ENCODE measurements at places on chromosomes 1 and 21.

GRCh38 chr1:231312432-231312788 lies 25.2 kb downstream of the EXOC8 start:
- no peak for DNase-seq

GRCh38 chr1:23701310-23701709 lies 9.7 kb downstream of the RPL11 start:
- DNase-seq: no peak

DNA sequence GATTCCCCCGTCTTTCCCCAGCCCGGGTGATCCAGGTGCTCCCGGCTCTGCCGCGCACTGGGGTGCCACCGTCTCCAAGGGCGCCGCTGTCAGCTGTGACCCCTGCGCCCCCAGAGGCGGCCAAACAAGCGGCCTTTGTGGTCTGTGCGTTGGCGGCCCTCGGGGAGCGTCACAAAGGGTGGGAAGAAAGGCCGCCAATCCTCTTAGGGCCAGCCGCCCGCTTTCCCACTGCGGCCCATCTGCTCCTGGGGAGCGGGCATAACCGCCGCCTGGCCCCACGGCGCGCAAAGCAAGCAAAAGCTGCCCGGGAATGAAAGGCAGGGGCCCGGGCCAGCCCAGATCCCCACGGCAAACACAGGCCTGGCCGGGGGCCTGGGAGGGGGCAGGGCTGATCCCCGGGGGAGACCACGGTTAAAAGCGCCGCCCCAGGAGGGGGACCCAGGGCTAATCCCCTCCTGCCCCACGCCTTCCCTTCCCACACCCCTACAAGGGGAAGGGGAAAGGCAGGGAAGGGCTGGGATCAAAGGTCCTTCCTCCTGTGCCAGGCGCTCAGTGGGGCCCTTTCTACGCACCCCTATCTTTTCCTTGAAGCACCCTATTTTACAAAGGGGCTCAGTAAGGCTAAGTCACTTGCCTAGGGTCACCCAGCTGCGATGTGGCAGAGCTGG lies 24.0 kb downstream of the C1QB start:
- no peak for DNase-seq

DNA sequence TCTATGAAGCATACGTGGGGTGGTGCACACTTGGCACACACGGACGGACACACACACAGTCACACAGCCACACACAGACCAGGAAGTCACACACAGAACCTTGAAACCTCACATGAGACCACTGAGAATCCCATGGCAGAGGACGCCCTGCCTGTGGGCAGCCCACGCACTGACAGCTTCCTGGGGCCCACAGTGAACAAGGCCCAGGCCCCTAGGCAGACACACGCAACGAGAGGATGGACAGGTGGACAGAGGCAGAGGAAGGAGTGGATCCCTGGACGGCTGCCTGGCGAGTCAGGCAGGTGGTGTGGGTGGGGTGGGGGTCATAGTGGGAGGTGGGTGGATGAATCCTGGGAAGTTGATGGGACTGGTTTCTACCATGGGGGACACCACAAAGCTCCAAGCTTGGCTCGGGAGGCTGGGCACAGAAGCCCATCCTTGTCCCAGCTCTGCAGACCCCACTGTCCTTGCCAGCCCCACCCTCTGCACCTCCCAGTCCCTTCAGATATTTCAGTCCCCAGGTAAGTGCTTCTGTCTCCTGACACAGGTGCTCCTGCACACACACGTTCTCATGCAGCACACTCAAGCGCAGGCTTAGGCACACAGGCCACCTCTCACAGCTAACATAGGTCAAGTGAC lies 49.1 kb downstream of the WNT9A start:
- DNase-seq: no peak

DNA sequence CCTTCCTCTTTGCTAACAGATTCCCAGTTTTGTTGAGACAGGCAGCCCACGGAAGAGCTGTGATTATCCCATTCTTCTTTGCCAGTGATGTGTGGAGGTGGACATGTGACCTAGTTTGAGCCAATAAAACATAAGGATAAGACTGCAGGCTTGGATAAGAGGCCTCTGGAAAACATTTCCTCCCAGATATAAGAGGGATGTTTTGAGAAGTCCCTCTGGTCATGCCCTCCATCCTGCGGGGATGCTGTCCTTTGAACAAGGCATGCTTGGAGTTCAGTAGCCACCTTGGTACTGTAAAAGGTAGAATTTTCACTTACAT lies 155.7 kb downstream of the TM2D1 start:
- no peak for DNase-seq

DNA sequence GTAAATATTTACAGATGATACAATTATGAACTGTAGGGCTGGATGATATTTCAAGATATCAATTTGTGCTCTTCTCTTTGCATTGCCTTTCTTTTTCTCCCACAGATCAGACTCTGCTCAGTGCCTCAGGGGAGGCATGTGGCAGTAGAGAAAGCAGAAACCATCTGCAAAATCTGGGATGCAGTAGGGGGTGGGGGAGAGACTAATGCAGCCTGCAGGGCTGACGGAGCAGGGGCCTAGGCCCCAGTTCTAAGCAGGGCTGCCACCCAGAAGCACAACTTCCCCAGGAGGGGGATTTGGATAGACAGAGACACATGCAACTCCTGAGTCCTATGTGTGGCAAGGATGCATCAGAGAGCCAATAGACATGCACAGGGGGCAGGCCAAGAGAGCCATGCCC lies 511.6 kb downstream of the SMYD3 start:
- no peak for DNase-seq

GRCh38 chr1:162285149-162285561 lies 91.5 kb downstream of the SPATA46 start:
- DNase-seq: no peak

DNA sequence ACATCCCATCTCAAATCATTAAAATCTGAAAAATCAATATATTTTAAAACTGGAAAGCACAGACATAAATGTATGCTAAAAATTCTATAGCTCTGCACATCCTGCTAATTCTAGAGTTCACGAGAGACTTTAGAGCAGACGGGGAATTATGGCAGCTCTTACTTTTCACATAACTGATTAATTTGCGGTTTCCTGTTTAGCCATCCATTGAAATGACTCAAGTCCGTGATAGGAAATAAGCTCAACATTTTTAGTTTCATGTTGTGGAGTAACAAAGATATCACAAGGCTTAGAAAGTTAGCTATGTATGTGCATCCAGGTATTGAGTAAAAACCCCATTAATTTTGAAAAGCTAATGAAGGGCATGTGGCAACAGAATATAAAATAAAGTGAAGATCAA lies 123.2 kb downstream of the SMYD2 start:
- DNase-seq: no peak

DNA sequence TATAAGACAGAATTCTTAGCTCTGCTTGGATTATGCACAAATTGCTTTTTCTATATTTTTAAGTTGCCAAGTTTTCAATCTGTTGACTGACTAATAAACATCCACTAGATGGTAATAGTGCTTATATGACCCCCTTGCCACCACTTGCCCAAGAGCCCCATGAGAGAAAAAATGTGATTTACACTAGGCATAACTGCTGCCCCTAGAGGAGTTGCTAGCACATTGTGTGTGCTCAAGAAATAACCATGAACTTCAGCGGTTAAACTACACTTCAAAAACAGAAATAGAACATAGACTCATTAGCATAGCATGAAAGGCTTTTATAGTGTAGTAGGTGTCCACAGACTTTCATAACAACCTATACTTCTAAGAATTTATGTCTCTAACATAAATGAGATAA lies 61.4 kb downstream of the BRINP3 start:
- no peak for DNase-seq

- DNase-seq: no peak
These were observed 8.8 kb upstream of the ANGPTL7 start for GRCh38 chr1:11180342-11180744.

Measured in activated CD4-positive, alpha-beta T cell treated with anti-CD3 and anti-CD28 coated beads, Interleukin-2, amount 50 U/mL, for 24 hours (primary cell).